H1 (cell line): ENCODE measurements at places on chromosomes 6 and 20. TPM values are rescaled to one million over a fixed set of nuclear protein-coding genes. Genes with fewer than 3 reads are reported as not detected.

DNA sequence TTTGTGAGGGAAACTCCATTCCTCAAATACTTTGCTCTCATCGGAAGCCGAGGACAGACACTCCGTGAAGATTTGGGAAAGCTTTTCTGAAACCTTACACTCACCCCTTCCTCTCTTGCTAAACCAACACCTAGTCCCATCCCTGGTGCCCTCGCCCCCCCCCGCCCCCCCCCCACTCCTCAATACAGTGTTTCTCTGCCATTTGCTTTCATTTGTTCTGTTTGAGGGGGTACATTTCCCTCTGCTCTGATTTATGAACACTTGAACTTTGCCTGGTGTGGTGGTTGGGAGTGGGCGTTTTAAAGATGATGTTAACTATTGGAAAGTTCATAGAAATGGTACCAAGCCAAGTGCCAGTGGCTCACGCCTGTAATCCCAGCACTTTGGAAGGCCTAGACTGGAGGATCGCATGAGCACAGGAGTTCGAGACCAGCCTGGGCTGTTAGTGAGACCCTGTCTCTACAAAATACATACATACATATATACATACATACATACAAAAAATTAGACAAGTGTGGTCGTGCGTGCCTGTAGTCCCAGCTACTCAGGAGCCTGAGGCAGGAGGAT lies 1.1 kb downstream of the RAB32 start:
- no peak for DNase-seq
- H3K4me1 ChIP-seq = 0 out of 2 replicates have a peak, but pooled peaks cover 1% of the 10 kb centered on the region
- no peak overlapping the region for H3K27ac ChIP-seq
- peak overlapping the region; percentile 72; the same call in 1 of the 2 replicates for H3K4me3 ChIP-seq

GRCh38 chr6:15062516-15063252 lies 183.2 kb upstream of the JARID2 start:
- no peak overlapping the region for H3K4me3 ChIP-seq
- no peak overlapping the region for H3K27ac ChIP-seq
- no peaks in the 10 kb centered on the region for H3K4me1 ChIP-seq
- H3K36me3 ChIP-seq = no peaks in the 10 kb centered on the region

DNA sequence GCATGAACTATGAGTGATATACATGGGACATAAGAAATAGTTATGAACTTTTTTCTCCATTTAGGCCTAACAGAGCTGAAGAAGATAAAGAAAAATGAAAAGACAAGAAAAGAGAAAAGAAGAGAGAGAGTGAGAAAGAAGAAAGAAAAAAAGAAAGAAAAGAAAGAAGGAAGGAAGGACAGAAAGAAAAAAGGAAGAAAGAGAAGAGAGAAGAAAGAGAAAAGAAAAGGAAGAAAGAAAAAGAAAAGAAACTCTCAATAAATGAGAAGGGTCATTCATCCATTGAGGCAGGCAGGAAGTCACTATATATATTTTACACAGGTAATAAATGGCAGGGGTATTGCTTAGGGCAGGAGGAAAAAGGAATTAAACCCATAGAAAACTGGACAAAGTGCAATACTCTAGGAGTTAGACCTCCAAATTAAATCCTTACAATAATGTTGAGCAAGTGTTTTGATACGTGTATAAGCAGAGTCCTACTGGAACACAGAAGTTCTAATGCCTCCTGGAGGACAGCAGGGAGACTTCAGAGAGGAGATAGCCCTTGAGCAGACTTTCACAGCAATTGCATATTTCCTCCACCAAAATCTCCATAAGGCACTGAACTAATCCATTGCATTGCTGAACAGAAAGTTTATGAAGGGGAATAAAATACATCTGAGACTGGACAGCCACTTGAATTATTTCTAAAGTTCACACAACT lies 86.4 kb upstream of the TENT5A start:
- no peaks in the 10 kb centered on the region for H3K27me3 ChIP-seq
- H3K4me3 ChIP-seq = no peak overlapping the region
- no peaks in the 10 kb centered on the region for H3K4me1 ChIP-seq

- no peak overlapping the region for H3K4me3 ChIP-seq
- H3K27ac ChIP-seq = no peak overlapping the region
- DNase-seq = no peak
- no peaks in the 10 kb centered on the region for H3K36me3 ChIP-seq
Measured at GRCh38 chr20:52313341-52313963, 121.9 kb upstream of the ZFP64 start.

MICA gene
- total RNA-seq = 11.3 and 12.5 TPM in 2 replicates

OVOL2 gene
- 11.4 TPM in 2 replicates for total RNA-seq

TRIM15 gene
- total RNA-seq = 0.48 and 0.54 TPM in 2 replicates

LPA gene
- 0.19 and 0.39 TPM in 2 replicates for total RNA-seq
